ENCODE measurements at places on chromosomes 12 and 14. TPM values are rescaled to one million over a fixed set of nuclear protein-coding genes. Genes with fewer than 3 reads are reported as not detected.

- DNase-seq: no peak
Observed at GRCh38 chr14:21647380-21647779, 6.3 kb upstream of the OR4E2 start.

- no peak for DNase-seq
Observed at GRCh38 chr14:52377940-52378339, 63.8 kb downstream of the PTGER2 start.

- DNase-seq: no peak
Observed at GRCh38 chr12:68896881-68897540, 36.0 kb downstream of the CPM start.

DNA sequence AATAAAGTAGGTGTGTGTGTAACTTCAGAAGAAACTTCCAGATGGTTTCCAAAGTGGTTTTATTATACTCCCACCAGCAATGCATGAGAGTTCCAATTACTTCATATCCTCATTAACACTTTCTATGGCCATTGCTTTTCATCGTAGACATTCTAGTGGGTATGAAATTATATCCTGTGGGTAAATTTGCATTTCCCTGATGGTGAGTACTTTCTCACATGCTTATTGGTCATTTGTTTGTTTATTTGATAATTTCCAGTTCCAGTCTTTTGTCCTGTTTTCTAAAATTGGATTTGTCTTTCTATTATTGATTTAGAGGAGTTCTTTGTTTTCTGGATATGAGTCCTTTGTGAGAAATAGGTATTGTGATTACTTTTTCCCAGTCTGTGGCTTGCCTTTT lies 70.9 kb downstream of the PRKCH start:
- no peak for DNase-seq

- DNase-seq: peak; percentile 70
Observed at GRCh38 chr12:106246891-106247673, 738 bp downstream of the CKAP4 start.

DNA sequence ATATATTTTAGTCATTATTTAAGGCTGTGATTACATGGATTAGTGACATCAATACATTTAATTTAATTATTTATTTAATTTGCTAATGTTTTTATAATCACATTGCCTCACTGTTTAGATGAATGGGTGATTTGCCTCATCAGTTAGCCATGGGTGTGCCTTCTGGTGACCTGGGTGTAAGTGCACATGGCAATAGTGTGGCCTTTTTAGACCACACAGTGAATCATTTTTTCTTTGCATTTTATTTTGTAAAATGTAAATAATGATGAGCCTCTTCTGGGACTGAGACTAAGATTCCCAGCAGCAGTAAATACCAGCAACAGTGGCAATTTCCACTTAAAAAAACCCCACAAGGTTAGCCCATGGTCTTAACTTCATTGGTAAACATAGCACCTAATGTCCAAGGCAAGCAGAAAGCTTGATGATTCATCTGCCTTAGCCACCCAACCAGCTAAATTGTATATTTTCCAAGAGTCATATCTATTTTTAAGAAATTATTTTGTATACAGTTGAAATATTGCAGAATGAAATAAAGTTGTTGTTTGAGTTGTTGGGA lies 235.9 kb upstream of the NOVA1 start:
- DNase-seq: no peak

DNA sequence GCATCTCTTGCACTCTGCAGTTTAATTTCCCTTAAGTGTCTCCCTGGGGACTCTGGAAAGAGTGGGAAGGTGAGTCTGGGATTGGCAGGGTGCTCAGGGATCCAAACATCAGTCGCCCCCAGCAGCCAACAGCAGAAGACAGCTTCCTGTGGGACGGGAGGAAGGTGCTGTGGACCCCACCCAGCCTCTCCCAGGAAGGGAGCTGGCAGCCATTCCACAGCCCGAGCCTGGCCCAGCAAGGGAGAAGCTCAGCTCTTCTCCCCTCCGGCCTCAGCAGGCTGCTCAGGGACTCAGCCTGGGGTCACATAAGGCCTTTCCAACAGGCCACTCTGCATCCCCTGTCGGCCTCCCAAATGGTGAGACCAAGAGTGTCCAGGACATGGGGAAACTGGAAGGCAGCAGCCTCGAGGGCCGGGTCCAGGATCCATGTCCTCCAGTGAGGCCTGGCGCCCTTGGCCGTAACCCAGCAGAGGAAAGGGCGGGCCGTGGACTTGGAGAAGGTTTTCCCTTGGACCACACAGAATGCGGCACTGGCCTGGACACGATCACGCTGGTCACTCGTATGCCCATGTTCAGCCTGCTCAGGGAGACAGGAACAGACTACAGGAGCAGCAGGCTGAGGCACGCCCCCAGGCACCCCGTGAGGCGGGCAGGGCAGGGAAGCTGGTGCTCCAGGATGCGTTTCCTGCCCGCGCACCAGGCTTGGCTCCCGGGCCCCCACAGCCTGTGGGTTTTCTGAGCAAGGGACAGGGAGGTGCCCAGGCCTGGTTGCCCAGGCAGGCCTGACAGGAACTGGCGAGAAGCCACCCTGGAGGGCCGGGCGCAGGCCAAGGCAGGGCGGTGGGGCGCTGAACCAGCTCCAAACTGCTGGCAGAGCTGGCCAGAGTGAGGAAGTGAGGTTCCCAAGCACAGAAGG lies 3.5 kb downstream of the XRCC3 start:
- no peak for DNase-seq

GRCh38 chr12:95625012-95625411 lies 73.7 kb upstream of the USP44 start:
- peak; percentile 28 for DNase-seq

- peak; percentile 88 for DNase-seq
Observed at GRCh38 chr12:10722905-10723746, at the start of gene YBX3. TSS of gene YBX3 (minus strand) at chr12:10723323. CDS start at chr12:10723111, 212 bp downstream.

DNA sequence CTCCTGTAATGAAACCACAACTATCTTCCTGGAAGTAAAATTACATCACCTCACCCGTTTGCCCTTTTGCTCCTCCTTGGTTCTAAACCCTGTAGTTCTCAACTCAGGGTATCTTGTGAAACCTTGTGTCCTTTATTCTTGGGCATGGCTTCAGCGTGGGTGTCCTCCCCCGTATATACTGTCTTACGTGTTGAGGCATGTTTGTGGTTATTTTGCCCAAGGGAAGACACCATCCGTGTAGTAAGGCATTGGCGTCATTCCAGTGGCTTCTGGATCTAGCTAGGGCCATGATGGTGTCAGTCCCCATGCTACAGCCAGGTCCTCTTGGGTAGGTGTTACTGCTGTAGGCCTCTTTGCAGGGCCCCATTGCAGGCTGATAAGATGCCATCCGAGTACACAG lies 115.4 kb downstream of the ZFP36L1 start:
- DNase-seq: no peak

DNA sequence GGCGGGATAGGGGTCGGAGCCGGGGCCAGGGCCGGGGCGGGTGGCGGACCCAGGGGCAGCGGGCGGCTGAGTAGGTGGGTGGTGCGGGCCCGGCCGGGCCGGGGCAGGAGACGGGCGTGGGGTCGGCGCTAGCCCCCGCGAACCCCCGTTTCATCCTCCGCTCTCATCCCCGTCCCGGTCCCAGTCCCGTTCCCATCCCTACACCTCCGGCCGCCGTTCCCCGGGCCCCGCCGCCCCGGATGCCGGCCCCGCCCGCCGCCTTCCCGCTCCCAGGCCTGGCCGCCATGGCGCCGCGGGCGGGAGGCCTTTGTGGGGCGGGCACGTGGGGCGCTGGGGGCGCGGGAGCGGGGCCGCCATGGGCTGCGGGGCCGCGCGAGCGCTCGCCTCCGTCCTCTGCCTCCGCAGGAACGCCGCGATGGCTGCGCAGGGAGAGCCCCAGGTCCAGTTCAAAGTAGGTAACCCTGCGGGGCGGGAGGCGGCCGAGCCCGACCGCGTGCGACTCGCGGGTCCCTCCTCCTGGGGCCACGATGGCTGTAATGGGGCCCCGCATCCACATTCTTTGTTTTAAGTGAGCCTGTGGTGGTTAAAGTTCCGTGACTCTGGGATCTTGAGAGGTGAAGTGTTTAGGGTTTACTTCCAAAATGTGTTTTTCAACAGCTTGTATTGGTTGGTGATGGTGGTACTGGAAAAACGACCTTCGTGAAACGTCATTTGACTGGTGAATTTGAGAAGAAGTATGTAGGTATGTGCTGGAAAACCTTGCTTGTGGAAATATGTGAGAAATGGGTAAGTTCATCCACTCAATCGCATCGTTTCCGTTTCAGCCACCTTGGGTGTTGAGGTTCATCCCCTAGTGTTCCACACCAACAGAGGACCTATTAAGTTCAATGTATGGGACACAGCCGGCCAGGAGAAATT lies 572 bp downstream of the RAN start:
- peak; percentile 41 for DNase-seq

GRCh38 chr12:10719482-10719881 lies 3.6 kb downstream of the YBX3 start:
- no peak for DNase-seq

DNA sequence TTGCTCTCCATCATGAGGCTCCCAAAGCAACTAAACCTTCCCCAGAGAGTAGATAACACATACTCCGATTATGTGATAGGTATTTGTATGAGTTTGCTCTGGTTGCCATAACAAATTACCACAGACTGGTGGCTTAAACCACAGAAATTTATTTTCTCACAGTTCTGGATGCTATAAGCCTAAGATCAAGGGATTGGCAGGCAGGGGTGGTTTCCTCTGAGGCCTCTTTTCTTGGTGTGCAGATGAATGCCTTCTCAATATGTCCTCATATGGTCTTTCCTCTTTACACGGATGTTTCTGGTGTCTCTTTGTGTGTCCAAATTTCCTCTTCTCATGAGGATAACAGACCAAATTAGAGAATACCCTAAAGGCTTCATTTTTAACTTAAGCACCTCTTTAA lies 285.8 kb upstream of the GRIP1 start:
- no peak for DNase-seq

DNA sequence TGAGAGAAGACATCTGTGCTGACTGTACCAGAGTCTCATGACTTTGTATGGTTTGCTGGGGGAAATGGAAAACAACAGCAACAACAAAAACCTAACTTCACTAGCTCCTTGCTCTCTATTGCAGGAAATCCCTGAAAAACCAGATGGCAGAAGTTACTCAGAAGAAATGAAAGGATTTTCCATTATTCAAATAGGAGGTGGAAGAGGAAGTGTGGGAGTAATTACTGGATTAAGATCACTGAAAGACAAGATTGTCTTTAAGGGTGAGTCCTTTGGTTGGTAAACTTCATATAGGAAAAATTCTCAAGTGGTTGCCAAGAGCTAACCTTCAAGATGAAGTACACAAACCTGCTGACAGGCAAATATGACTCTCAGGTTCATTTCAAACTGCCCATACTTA lies 391.9 kb upstream of the ATP2B1 start:
- DNase-seq: no peak

GRCh38 chr12:109827566-109828550 lies 5.3 kb downstream of the TRPV4 start:
- DNase-seq: peak; percentile 15

The PRKCH gene
- 67.9 TPM for total RNA-seq

The COQ5 gene
- 28.4 TPM for total RNA-seq

The MSRB3 gene
- 41.5 TPM for total RNA-seq

The P3H3 gene
- 16.1 TPM for total RNA-seq

The PGF gene
- total RNA-seq: 4.9 TPM

The IFI27L1 gene
- total RNA-seq: 23.0 TPM

The CPNE6 gene
- total RNA-seq: not detected

The CD163 gene
- 596 TPM for total RNA-seq

The PTPRQ gene
- total RNA-seq: 0.95 TPM

The POMT2 gene
- total RNA-seq: 14.0 TPM

The CLIP1 gene
- total RNA-seq: 93.7 TPM

The A2M gene
- total RNA-seq: 2,674 TPM

The BTBD6 gene
- 51.4 TPM for total RNA-seq

Measured in lung (tissue), 17 donors.